ENCODE measurements at places on chromosomes 4 and X.

- DNase-seq, result peak; percentile 59
These were observed 284.0 kb downstream of the BCOR start for GRCh38 chrX:39813631-39814277.

DNA sequence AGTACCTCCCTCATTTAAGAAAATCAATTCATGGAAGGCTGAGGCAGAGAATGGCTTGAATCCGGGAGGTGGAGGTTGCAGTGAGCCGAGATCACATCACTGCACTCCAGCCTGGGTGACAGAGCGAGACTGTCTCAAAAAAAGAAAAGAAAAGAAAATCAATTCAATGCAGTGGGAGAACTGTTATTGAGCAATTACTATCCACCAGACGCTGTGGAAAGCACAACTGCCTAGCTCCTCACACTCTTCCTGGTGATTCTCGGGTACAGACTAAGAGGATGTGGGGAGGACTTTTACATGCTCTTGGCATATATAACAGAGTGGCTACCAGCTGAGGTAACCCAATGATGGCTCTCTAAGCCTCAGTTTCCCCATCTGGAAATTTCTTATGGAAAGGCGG is 2.7 kb upstream of the TMSB4X start:
- DNase-seq, result no peak

DNA sequence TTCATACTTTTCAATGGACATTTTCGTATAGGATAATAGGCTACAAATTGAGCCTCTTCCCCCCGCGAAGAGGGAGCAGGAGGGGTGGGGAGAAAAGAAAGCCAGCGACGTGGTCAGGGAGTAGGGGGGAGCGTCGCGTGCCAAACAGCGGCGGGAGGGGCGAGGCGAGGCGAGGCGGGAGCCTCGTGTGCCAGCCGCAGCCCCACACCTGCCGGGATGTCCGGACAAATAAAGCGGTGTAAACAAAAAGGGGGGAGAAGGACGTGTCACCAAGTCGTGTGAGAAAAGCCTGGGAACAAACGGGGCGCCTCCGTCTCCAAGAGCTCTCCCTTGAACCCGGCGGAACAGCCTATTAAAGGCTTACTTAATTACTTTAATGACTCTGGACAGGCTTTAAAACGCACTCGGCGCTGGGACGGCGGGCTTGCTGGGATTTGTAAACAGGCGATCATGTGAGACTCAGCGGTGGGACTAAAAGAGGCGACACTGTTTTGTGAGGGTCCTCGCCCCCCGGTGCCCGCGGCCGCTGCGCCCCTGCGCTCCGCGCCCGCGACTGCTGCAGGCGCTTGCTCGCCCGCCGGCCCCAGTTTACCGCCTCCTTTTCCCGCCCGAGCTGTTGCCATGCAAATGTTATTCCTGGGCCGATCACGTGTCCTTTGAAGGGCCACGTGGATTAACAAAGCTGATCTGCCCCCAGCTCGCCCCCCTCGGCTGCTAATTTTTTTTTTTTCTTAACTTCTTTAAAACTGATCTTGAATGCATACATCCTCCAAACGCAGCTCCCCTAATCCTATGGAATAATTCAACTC is at the start of gene HELT:
Gene HELT (plus strand): TSS at position 527 of the 809 bp plus-strand sequence. CDS start 439 bp downstream, outside the sequence.
- DNase-seq, result peak; percentile 47

GRCh38 chr4:6695660-6696610 is 2.3 kb downstream of the S100P start:
- no peak for DNase-seq

All from eye (tissue), 1 donor.